ENCODE measurements at places on chromosomes 3 and 15.

GRCh38 chr3:48681541-48681880 is 4.2 kb downstream of the NCKIPSD start:
- no peak for DNase-seq

DNA sequence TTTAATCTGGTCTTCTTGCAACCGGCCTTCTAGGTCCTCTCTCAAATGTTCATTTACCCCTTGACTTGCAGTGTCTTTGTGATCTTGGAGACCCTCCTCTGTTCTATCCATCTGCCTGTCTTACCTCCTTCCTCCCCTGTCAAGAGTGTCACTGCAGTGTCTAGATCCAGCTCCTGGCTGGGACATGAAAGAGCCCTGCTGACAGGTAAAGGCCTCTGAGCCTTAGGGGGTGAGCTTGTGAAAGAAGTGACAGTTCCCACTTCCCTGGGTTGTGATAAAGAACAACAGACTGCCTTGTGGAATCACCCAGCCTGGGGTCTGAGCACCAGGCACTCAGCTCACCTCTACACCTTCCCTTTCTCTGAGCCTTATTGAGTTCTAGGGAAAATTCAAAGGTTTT is 68.0 kb downstream of the CDC25A start:
- no peak for DNase-seq

DNA sequence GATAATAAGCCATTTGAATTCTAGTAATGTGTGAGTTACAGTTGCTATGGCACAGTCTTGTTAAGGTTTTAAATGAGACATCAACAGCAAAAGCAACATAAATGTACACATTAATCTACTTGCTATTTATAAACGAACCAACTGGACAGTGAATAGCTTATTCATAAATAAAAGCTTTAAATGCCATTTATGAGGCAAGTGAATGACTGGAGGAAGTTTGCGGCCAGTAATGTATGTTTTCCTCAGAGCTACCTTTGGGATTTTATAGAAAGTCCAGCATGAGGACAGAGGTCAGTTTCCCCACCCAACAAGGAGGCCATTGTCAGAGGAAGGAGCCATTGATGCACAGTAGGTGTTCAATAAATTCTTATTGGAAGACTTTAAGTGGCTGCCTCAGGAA is 48.0 kb upstream of the PXYLP1 start:
- DNase-seq, result no peak

- no peak for DNase-seq
These were observed 8.8 kb upstream of the ANKDD1A start for GRCh38 chr15:64902863-64903262.

DNA sequence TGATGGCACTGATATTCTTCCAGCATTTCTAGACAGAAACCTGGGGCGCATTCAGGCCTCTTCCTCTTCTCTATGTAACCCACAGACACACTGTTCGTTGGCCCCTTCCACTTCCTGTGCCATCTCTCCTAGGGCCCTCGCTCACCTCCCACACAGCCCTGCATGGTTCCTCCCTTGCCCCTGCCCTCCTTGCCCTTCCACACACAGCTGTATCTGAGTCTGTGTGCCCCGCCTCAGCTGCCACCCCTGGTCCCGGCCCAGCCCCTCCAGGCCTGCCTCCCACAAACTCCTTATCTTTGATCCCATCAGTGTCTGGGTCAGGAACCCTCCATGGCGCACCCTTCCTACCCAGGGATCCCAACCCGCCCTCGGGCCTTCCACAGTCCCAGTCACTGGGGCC is 37.9 kb downstream of the RAB6B start:
- no peak for DNase-seq

- no peak for DNase-seq
These were observed 61.0 kb downstream of the TMEM44 start for GRCh38 chr3:194572143-194572789.

DNA sequence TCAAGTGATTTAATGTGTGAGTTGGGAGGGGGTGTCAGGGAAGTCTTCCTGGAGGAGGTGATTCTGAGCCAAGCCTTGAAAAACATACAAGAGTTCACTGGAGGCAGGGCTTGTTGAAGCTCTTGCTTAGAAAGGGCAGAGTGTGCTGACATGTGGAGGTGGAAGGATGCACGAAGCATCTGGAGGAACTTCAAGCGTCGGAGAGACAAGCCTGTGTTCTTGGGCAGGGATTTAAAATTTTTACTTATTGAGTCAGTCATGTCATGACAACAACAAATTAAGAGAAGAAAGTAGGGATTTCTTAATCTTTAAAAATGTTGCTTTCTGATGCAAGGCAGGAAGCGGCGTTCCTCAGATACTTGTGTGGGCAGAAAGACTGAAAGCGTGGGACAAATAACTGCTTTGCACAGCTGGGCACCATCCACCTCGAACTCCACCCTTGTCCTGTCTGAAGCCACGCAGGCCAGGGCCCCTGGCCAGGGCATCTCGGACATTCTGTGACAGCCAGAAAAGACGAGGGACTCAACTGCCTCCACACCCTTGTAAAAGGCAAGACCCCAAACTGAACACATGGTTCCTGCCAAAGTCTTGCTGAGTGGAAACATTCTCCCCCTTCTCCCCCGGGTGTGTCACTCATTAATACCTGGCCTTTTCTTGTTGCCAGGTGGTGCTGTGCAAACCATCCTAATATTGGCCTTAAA is 6.9 kb upstream of the IL16 start:
- DNase-seq, result no peak

- DNase-seq, result no peak
These were observed 427.9 kb upstream of the RASGRP1 start for GRCh38 chr15:38992506-38992905.

- no peak for DNase-seq
These were observed 202.7 kb upstream of the KBTBD8 start for GRCh38 chr3:66795365-66795764.

DNA sequence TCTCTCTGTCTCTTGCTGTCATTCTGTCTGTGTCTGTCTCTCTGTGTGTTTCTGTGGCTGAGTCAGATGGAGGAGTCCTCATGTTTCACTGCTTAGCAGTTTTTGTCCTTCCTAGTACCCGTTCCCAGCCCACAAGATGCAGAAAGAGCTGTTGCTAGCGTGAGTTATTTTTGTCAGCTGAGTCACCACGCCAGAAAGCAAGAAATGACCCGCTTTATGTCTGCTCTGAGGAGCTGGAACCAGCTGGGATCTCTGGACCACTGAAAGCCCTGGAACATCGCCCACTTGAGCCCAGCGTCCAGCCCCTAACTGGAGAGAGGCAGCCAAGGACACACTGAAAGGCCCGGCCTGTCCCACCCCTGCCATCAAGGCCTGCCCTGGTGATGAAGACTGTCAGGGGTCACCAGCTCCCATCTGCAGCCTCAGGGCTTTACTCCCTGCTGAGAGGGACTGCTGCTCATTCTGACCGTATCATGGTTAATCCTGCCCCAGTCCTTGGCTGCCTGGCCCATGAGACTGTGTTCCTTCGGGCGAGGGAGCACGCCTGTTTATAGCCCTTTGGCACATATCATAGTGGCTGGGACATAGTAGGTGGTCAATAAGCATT is 101.7 kb upstream of the TPM1 start:
- no peak for DNase-seq

DNA sequence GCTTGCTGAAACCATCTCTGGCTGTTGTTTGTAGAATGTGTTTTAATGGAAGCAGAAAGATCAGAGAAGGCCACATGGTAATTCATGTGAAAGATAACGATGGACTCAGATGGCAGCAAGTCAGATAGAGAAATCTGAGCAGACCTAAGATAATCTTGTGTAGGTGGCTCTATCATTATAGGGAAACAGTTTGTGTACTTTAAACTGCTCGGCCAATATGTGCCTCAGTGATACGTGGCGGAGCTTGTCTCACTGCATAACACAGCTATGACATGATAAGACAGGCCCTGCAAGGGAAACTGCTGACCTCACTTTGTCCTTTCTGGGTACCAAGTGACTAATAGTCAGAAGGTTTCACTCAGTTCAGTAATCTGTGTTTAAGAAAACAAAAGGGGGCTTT is 51.0 kb downstream of the MME start:
- DNase-seq, result no peak

- DNase-seq, result no peak
These were observed 127.7 kb upstream of the TLE3 start for GRCh38 chr15:70225416-70225815.

GRCh38 chr3:32945136-32945535 is 6.3 kb upstream of the CCR4 start:
- DNase-seq, result no peak

DNA sequence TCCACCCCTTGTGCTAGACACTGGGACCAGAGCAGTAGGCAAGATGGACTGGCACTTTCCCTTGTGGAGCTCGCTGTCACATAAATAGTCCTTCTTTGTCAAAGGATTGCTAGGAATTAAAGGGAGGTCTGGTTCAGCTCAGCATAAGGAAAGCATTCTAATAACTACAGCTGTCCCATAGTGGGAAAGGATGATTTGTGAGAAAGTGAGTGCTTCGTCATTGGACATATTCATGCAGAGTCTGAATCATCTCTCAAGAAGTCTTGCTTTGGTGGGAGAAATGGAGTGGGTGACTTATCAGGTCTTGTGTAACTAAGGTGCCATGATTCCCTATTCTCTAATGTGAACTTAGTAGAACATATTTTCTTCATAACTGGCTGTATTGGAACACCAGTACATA is 14.7 kb downstream of the PPARG start:
- DNase-seq, result no peak

- peak; percentile 76 for DNase-seq
These were observed 5.5 kb upstream of the GP5 start for GRCh38 chr3:194404365-194405140.

- no peak for DNase-seq
These were observed 28.8 kb upstream of the ST3GAL6 start for GRCh38 chr3:98734306-98734705.

DNA sequence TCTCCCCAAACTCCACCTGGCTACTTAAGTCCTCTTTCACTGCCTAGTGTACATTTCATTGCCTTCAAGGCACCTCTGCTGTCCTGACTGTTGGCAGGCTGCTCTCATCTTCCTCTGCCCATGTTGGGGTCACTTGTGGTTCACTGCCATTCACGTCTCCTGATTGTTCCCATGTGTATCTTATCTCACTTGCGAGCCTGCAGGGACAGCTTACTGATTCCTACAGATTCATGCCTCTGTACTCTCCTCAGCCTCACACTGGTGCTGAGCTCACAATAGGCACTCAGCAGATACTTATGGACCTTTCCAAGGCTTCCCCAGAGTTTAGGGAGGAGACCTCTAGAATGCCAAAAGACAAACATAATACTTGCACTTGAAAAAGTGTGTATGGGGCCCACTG is 28.8 kb upstream of the ANP32A start:
- DNase-seq, result no peak

- DNase-seq, result no peak
These were observed 20.0 kb downstream of the WNT5A start for GRCh38 chr3:55467099-55467498.

DNA sequence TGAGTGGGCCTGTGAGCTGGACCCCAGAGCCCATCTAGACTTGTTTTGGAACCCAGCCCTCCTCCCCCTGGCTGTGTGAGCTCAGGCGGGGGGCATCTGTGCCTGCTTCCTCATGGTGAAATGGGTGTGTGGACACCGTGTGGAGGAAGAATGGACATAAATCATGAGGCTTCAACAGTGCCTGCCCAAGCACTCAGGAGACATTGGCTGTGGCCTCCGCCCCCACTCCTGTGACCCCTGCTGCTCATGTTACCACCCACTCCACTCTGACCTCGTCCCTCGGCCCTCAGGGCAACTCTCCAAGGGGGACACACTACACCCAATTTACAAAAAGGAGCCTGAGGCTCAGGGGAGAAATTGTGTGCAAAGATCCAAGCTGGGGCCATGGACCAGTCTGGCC is 16.6 kb downstream of the TPRA1 start:
- DNase-seq, result no peak

DNA sequence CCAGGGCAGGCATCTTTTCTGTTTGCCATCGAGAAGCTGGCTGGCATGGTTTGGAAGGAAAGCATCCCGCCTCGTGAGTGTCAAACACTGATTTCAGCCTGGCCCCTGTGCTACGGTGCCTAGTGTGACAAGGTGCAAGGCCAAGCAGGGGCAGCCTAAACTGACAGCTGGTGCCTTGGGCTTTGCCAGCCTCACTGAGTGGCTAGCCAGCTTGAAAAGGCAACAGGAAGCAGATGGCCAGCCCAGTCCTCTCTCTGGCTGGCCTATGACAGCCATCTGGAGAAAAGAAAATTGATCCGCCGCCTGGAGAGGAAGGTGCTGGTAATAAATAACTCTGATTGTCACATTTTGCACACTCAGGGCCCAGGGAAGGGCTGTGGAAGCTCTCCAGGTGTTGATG is 52.2 kb downstream of the C3orf85 start:
- no peak for DNase-seq

- DNase-seq, result no peak
These were observed 14.1 kb upstream of the ZSCAN2 start for GRCh38 chr15:84586696-84587095.

GRCh38 chr3:127982155-127982554 is 67.1 kb downstream of the KBTBD12 start:
- DNase-seq, result no peak

DNA sequence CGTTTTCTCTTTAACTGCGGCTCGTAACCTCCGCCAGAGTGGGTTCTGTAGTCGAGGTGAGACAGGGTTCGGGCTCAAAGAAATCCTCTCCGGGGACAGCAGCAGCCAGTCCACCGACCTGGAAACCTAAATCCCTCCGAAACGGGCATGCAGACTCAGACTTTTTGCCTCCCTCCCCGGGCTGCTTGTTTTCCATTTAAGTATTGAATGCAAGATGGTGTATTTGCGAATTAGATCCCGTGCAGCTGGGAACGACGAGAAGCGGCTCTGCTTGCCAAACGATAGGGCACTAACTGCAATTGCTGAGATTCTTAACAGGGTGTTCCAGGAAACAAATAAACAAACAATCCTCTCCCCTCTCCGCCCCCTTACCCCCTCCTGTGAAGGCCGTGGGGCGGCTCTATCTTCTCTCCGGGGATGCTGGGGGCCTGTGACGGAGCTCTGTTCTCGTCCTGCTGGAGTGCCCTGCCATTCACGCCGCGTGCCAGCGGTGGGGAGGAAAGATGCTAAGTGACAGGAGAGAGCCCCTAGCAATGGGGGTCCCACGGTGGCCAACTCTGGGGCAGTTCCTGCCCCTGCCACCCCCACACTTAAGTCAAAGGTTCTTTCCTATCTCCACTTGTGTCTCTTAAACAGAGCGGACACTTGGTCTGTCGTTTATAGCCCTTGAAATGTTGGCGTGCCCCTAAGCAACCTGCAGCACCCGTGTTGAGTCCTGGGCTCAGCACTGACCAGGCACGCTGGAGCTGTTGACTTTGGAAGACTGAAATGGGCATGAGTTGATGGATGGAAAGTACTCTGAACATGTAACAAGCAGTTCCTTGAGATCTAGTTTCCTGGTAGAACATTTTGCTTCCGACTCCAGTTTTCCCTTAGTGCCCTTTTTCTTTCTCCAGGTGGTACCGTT is 1.3 kb upstream of the ETV5 start:
- DNase-seq, result no peak

DNA sequence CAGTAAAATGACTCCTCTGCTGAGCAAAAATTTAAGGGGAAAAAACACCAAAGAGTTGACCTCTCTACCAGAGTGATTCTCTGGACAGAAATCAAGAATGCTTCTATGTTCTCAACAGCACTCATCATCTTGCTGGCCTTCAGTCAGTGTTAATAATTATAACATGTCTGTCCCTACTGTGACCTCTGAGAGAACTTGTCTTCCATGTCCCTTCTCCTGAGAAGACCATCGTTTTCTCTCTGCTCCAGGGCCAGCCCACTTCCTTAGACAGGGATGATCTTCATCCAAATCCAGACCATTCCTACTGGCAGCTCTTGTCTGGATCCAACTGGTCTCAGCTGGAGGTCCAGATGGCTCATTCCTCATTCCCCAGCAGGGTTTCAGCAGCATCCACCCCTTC is 139.0 kb upstream of the NECTIN3 start:
- no peak for DNase-seq
